NCI-H2171 (cell line): ENCODE measurements at places on chromosomes 13 and 19.

DNA sequence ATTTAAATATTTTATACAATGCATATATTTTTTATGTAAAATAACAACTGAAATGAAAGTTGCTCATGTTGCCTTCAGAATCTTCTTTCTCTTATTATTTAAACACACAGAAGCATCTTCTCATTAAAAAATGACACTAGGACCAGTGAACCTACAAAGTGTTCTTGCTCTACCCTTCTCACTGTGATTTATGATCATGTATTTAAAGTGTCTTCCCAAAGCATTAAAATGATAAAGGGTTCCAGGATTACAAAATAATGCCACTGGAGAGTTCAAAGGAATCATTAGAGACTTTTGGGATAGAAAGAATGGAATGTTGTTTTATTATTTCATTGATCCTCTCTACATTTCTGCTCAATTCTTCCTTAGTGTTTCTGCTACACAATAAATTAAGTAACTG, 643.6 kb upstream of the SLITRK1 start:
- DNase-seq = no peak

GRCh38 chr19:13190781-13191540, 40.8 kb downstream of the IER2 start:
- no peak for DNase-seq

GRCh38 chr13:103222683-103223082, 156.5 kb upstream of the SLC10A2 start:
- no peak for DNase-seq

DNA sequence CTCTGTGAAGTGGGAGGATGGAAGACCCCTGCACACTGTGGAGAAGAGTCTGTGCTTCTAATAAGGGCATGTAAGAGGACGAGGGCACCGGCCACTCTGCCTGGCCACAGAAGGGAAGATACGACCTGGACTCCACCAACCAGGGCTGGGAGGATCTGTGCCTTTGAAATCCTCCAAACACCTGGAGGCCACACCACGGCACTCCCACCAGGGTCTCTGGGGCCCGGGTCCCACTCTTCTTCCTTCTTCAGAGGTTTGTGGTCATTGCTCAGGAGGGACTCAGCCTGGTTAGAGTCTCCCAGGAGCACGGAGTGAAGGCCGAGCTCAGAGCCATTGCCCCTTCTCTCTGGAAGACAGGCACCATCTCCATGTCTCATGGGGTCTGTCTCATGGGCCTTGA, 42.0 kb downstream of the RAB20 start:
- DNase-seq = no peak

DNA sequence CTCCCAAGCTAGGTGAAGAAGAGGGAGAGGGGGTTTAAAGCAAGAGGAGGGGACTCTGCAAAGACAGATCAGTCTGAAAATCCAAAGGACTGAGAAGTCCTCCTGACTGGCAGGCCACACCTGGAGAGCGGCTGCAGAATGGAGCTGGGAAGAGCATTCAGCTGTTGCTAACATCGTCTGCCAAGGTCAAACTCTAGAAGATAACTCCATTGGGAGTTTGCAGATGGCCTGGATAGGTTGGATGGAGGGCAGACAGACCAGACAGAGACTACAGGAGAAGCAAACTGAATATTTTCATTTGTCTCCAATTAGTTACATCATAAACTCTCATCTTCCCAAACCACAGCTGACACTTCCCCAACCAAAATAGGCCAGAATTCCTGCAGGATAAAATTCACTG, 19.9 kb upstream of the SHISA2 start:
- no peak for DNase-seq

DNA sequence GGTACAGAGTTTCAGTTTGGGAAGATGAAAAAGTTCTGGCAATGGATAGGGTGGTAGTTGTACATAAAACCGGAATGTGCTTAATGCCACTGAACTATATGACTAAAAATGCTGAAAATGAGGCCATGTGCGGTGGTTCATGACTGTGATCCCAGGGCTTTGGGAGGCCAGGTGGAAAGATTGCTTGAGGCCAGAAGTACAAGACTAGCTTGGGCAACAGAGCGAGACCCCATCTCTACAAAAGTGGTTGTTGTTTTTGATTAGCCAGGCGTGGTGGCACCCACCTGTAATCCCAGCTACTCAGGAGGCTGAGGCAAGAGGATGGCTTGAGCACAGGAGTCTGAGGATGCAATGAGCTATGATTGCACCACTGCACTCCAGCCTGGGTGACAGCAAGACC, 12.8 kb downstream of the SMAD9 start:
- DNase-seq = no peak

- peak; percentile 2 for DNase-seq
Observed at GRCh38 chr19:58021541-58022282, 12.1 kb upstream of the ZSCAN1 start.

DNA sequence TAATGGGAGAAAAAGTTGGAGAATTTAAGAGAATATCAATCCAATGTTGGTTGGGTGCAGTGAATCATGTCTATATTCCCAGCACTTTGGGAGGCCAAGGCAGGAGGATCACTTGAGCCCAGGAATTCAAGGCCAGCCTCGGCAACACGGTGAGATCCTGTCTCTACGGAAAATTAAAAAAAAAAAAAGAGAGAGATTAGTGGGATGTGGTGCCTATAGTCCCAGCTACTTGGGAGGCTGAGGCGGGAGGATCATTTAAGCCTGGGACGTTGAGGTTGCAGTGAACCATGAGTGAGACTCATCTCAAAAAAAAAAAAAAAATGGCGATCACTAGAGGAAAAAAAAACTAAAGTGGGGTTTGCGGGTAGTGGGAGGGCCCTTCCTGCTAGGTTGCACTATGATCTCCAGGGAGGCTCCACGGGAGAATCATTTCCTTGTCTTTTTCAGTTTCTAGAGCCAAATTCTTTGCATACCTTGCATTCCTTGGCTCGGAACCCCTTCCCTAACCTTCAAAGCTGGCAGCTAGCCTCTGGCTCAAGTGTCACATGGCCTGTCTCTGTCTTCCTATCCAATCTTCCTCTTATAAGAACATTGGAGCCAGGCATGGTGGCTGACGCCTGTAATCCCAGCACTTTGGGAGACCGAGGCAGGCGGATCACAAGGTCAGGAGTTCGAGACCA, 5.8 kb upstream of the ERCC2 start:
- no peak for DNase-seq

- peak; percentile 21 for DNase-seq
Observed at GRCh38 chr19:17496337-17496997, 15.0 kb upstream of the PGLS start.

- DNase-seq = no peak
Observed at GRCh38 chr19:51433043-51433442, 15.6 kb upstream of the SIGLEC10 start.

DNA sequence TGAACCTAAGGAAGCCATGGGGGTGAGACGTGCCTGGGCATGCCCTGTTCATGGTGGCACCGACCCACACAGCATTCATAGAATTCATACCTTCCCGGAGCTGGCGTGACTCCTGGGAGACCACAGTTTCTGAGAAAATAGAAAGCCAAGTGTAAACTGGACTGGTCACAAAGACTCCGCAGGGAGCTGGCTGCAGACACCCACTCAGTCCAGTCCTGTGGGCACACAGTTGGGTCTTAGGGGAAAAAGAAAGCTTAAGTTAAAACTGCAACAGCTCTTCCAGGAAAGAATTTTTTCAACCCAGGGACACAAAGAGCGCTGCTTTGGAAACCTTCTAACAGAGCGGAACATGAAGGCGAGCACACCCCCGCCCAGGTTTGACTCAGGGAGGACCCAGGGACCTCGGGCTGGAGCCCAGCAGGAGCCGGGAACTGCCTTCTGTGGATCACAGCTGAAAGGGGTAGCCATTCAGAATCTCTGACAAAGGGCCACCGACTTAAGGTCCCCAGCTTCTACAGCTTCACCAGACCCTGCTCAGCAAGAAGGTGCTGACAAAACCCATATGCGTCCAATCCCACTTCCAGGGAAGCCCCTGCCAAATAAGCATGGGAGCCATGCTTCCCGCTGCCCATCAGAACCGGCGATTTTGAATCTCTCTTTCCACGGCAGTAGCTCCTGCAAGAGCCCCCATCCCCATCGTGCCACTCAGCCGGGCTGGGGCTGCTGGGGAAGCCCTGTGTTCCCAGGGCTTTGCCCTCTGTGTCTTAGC, 183.7 kb downstream of the COL4A1 start:
- no peak for DNase-seq

GRCh38 chr13:113077566-113077952, 28.0 kb upstream of the F7 start:
- no peak for DNase-seq

DNA sequence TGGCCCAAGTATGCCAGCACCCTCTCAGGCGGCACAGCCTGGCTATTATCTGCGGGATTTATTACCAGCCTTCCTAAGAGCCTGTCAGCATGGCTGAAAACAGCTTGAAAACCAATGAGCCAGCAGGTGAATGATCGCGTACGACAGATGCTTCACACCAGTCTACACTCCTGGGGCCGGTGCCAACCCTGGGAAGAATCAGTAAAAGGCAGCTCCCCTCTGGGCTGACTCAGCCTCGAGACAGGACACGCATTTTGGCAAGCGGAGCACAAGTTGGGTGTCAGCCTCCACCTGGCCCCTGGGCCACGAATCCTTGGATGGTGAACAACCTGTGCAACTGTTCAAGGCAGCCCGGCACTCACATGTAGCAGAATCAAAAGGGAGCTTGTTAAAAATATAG, 15.6 kb downstream of the EMP3 start:
- peak; percentile 97 for DNase-seq

DNA sequence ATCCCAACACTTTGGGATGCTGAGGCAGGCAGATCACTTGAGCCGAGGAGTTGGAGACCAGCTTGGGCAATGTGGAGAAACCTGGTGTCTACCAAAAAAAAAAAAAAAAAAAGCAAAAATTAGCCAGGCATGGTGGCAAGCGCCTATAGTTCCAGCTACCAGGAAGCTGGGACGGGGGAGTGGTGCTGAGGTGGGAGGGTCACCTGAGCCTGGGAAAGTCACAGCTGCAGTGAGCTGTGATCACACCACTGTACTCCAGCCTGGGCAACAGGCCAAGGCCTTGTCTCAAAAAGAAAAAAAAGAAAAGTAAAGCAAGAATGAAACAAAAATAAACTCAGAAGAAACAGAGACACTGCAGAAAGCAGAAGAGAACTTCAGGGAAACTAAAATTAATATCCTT, 31.6 kb downstream of the MTRF1 start:
- peak; percentile 62 for DNase-seq
